Neural crest cell (in vitro differentiated cells): ENCODE measurements at places on chromosomes 7 and 10. TPM values are rescaled to one million over a fixed set of nuclear protein-coding genes. Genes with fewer than 3 reads are reported as not detected.

Gene ABI1
- 27.6 and 30.4 TPM in 2 replicates for total RNA-seq

Gene CYP3A4
- total RNA-seq = not detected in 2 replicates

Gene CALCR
- 0.07 TPM in 1 of 2 replicates, not detected in the other for total RNA-seq

- no peak overlapping the region for H3K27ac ChIP-seq
- H3K4me3 ChIP-seq = no peak overlapping the region
- DNase-seq = no peak
- peaks cover 2% of the 10 kb centered on the region for H3K36me3 ChIP-seq
Measured at GRCh38 chr7:131061158-131061557, 266.5 kb upstream of the MKLN1 start.

GRCh38 chr7:42020061-42020460 is 216.9 kb downstream of the GLI3 start:
- peaks cover 45% of the 10 kb centered on the region for H3K36me3 ChIP-seq
- no peaks in the 10 kb centered on the region for H3K27me3 ChIP-seq
- H3K27ac ChIP-seq = no peak overlapping the region
- H3K4me1 ChIP-seq = peaks cover 83% of the 10 kb centered on the region

DNA sequence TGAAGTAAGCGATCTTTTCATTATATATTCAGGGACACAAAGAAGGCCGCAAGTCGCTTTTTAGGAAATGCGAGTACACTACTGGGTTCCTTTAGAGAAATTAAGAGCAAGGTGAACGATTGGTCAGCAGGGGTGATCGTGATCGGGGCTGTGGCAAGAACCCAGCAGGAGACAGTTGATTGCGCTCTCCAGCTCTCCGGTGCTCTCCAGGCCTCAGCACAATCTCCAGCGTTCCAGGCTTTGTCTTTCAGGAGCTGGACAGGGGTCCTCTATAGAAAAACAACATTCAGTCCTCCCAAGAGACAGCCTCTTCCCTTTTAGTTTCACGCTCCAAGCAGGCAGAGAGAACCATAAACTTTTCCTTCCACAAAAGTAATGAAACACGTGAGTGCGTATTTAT is 170.5 kb upstream of the KLF6 start:
- DNase-seq = no peak
- peaks cover 29% of the 10 kb centered on the region for H3K4me1 ChIP-seq
- no peak overlapping the region for H3K4me3 ChIP-seq
- H3K36me3 ChIP-seq = no peaks in the 10 kb centered on the region

DNA sequence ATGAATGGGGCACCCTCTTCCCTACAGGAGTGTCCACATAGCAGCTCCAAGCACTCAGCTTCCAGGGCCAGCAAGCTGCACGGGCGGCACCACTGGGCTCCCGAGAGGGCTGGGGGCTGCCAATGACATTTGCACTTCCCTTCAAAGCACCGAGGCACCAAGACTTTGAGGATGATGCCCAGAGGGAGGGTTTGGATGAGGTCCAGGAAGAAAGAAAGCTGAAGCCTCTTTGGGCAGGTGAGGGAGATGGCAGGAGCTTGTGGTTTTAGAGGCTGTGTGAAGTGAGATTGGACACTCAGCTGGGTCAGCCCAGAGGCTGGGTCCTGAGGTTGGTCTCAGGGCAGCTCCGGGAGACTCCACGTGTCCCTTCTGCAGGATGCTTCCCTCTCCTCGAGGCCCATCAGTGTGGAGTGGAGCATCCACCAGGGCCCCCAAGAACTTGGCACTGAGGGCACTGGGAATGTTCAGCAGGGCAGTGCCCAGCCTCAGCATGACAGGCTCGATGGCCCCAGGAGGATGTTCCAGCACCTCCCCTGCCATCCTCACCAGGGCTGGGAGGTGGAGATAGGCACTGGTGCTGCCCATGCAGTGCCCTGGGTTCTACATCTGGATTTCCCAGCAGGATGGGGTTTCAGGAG is 54.9 kb upstream of the IGFBP3 start:
- no peak for DNase-seq
- H3K36me3 ChIP-seq = peaks cover 3% of the 10 kb centered on the region
- peaks cover 20% of the 10 kb centered on the region for H3K27me3 ChIP-seq
- H3K27ac ChIP-seq = no peak overlapping the region
- H3K4me3 ChIP-seq = no peak overlapping the region
- peaks cover 42% of the 10 kb centered on the region for H3K4me1 ChIP-seq

- DNase-seq = peak; percentile 44
- H3K27me3 ChIP-seq = no peaks in the 10 kb centered on the region
- H3K4me3 ChIP-seq = peak overlapping the region; percentile 88
- no peaks in the 10 kb centered on the region for H3K36me3 ChIP-seq
- H3K4me1 ChIP-seq = peaks cover 43% of the 10 kb centered on the region
Measured at GRCh38 chr7:4144811-4145510, 537.1 kb upstream of the FOXK1 start.

- H3K27me3 ChIP-seq = no peaks in the 10 kb centered on the region
- H3K4me3 ChIP-seq = no peak overlapping the region
- DNase-seq = no peak
- H3K4me1 ChIP-seq = no peaks in the 10 kb centered on the region
Measured at GRCh38 chr7:134942690-134943466, 43.4 kb upstream of the AGBL3 start.

DNA sequence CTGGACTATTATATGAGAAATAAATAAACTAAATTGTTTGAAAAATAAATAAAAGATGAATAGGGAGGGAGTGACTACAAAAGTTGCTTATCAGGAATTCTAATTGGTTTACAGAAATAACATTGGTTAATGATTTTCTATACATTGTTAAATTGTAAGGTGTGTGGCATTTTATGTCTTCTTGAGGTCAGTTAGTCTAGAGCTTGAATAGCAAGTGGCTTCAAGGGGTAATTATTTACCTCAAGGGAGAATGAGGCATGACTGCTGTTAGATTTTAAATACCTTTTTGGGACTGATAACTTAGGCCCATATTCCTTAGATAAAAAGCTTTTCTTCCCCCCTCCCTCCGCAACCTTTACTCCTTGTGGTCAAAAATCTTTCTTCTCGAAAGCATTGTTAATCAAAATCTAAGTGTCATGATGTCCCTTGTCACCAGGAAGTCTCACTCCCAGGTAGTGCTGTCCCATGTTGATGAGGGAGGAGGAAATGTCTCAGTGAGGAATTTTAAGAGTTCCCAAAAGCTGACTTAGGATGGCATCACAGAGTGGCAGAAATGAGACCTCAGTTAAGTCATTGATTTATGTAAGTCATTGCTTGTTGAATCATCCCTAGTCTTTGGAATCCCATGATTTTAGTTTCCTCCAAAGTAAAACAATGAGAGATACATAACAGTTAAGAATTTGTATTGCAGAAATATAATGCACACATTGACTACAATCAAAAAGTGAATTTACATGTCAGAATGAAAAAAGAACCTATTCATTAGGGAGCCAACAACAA is 71.5 kb downstream of the MAPK8 start:
- DNase-seq = no peak
- H3K4me1 ChIP-seq = no peaks in the 10 kb centered on the region
- H3K27ac ChIP-seq = no peak overlapping the region
- no peak overlapping the region for H3K4me3 ChIP-seq
- H3K36me3 ChIP-seq = peaks cover 38% of the 10 kb centered on the region
- H3K27me3 ChIP-seq = no peaks in the 10 kb centered on the region

DNA sequence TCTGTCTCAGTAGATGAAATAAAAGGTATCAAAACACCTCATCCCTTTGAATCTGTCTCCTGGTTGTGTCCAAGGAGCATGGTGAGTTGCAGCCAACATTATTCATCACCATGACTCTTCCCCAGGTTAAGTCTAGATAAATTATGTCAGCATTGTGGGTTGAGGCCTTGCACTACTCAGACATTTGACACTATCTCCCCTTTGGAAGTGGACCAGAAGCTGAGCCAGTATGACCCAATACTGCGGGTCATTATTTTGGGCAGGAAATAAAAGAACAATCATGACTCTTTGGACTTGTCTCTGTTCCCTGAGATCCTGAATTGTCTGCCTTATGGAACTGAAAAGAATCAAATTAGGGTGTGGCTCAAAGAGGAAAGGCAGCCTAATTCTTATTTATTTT is 168.2 kb upstream of the FAM171A1 start:
- H3K27me3 ChIP-seq = no peaks in the 10 kb centered on the region
- no peak for DNase-seq
- no peak overlapping the region for H3K27ac ChIP-seq
- H3K36me3 ChIP-seq = peaks cover 2% of the 10 kb centered on the region
- H3K4me3 ChIP-seq = no peak overlapping the region
